Lower lobe of right lung (tissue), 2 donors: ENCODE measurements at places on chromosomes 1 and 21. TPM values are rescaled to one million over a fixed set of nuclear protein-coding genes. Genes with fewer than 3 reads are reported as not detected.

GRCh38 chr1:99347041-99347684 is 82.9 kb downstream of the PLPPR4 start:
- DNase-seq = no peak

DNA sequence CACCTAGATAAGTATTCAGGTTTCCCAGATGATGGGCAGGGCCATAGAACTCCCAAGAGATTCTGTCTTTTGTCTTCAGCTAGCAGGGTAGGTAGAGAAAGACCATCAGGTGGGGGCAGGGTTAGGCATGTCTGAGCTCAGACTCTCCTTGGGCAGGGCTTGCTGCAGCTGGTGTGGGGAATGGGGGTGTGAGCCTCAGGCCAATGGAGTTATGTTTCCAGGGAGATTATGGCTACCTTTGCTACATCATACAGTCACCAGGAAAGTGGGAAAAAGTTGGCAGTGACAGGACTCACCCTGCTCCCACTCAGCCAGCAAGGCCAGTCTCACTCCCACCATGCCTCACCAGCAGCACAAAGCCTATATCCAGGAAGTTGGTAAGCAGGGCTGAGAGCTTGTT is 77.8 kb downstream of the DRAM2 start:
- no peak for DNase-seq

DNA sequence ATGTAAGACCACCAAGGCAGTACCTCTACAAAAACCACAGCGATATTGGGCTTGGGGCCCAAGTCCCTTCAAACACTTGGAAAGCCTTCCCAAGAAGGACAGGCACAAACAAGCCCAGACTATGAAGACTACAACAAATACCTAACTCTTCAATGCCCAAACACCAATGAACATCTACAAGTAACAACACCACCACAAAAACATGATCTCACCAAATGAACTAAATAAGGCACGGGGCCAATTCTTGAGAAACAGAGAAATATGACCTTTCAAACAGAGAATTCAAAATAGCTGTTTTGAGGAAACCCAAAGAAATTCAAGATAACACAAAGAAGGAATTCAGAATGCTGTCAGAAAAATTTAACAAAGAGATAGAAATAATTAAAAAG is 86.8 kb downstream of the COL24A1 start:
- DNase-seq = no peak

TMCC2 gene
- 3.0 TPM for total RNA-seq

- no peak for DNase-seq
These were observed 1.8 kb downstream of the ZNF669 start for GRCh38 chr1:247102381-247102780.

DNA sequence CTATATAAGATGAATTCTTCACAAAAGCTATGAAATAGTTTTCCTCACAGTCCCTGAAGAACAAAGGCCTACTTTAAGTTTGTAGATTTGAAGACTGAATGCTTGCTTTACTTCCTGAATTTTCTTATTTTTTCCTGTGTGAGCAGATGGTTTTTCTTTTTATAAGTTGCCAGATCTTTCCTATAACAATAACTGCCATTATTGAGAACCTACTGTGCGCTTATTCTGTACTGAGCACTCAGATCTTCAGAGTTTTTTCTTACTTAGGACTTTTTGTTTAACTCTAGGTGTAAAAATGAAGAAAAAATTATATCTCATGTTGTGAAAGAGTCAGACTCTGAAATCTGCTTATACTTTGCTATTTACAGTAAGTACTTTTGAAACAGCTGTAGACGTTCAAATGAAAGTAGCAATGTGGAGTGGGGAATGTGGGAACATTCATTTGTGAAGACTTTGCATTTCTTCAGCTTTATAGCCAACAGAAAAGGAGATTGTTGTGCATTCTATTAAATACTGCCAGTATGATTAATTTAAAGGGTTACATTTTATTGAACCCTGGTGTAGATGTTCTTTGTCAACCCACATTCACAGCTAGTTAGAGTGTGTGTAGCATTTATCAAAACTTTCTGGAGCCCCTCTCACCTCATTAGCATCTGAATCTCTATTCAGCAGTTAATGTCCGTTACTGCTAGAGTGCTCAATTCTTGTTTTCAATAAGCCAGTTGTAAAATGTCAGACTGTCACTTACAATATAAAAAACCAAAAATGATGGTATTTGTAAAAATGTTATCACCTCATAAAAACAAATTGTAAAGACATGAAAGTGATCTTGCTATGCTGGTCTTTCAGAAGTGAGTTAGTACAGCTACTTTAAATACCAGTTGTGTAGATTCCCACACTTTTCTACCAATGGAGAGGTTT is 29.0 kb downstream of the NFIA start:
- no peak for DNase-seq

NIPAL3 gene
- 38.0 TPM for total RNA-seq

CFHR1 gene
- 0.74 TPM for total RNA-seq

DNA sequence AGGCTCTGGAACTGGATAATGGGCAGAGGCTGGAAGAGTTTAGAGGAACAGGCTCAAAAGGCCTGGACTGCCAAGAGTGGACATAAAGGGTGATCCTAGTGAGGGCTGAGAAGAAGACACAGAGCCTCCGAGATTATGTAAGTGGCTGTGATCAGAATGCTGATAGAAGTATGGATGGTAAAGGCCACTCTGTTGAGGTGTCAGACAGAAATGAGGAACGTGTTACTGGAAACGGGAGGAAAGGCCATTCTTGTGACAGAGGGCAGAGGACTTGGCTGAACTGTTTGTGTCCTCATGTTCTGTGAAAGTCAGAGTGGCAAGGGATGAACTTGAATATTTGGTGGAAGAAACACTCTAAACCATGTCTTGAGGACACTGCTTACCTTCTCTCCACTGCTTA is 6.7 kb upstream of the ABCG1 start:
- DNase-seq = no peak

DNA sequence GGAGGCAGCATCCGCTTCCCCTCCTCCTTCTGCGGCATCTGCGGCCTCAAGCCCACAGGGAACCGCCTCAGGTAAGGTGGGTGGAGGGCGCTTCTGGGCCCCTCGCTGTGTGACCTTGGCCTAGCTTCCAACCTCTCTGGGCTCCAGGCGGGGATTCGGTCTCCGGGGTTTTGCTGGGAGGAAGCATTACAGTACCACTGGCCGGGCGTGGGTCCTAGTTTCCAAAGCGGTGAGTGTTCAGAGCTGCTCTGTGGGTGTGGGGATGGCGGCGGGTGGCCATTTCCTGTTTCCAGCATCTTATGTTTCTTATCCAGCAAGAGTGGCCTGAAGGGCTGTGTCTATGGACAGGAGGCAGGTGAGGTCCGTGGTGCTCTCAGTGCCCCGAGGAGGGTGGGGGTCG is 11.6 kb downstream of the FAAH start:
- no peak for DNase-seq

DNA sequence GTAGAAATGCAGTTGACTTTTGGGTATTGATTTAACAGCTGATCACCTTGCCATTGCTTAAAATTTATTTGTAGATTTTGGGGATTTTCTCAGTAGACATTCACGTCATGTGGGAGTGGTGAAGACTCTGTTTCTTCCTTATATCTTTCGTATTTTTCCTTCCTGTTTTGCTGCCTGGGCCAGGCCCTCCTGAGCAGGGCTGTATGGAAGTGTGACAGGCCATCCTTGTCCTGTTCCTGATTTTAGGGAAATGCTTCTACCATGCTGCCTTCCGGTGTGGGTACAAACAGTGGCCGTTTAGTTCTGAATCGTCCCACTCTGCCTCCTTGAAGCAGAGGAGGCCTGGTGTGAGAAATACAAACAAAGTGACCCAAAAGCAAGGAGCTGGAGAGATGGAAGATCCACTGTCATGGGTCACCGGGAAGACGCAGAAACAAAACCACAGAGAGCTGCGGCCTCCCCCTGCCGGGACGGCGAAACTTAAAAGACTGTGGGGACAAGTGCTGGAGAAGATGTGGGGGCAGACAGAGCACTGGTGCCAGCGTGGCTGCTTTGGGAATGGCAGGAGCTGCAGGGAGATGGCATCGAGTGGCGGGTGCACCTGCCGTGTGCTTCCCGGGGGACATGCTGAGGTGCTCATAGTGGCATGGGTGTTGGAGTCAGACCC is 7.6 kb downstream of the AGPAT3 start:
- no peak for DNase-seq

S100PBP gene
- 37.5 TPM for total RNA-seq

- no peak for DNase-seq
These were observed 665.7 kb downstream of the ADGRL2 start for GRCh38 chr1:82466416-82466815.

DNA sequence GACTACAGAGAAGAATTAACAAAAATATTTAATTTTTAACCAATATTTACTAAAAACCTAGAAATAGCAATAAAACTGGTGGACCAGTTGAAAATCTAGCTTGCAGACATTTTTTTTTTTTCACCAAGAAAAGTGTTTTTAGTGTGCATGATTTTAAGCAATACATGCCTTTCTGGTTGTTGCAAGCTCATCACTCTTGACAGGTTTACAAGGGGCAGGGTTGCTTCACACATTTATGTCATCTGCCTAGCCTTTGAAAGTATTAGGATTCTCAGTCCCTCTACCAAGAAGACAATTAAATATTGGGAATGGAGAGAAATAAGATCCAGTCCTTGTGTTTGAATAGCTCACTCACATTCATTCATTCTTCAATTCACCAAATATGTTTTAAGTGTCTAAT is 53.8 kb upstream of the LYPLAL1 start:
- no peak for DNase-seq

DNA sequence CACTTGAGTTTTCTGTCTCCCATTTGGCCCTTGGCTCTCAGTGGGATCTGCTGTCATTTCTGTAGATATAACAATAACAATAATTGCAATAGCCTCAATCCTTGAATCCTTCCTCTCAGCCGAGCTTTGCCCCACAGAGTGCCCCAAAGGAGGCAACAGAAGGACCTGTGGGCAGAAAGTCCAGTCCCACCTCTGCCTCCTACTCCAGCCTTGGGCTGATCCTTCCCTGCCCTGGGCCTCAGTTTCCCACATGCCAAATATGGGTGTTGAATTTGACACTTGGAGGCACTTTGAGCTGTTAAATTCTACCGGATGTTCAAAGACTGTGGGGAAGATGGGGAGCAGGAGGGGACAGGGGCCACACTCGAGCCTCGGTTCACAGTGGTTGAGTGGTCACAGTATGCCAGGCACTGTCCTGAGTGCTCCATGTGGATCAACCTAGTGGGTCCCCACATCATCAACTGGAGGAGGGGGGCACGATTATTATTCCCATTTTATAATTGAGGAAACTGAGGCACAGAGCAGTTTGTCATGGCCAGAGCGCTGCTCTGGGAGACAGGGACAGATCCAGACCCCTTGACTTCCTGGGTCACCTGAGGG is 307.1 kb downstream of the MATN1 start:
- no peak for DNase-seq

CHODL gene
- total RNA-seq = not detected

- DNase-seq = no peak
These were observed 22.5 kb upstream of the GBP5 start for GRCh38 chr1:89295187-89295586.

DNA sequence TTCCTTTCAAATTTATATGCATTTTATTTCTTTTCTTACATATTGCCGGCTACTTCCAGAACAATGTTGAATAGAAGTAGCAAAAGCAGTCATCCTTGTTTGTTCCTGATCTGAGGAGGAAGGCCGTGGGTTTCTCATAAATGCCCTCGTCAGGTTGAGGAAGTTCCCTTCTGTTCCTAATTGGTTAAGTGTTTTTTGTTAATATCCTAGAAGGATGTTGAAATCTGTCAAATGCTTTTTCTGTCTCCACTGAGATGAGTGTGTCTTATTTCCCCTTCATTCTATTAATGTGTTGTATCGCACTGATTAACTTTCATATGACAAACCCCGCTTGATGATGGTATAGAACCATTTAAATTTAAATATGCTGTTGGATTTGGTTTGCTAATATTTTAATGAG is 15.4 kb downstream of the TTLL10 start:
- no peak for DNase-seq

GRCh38 chr1:54971317-54971791 is 9.1 kb upstream of the TMEM61 start:
- no peak for DNase-seq
